ENCODE measurements at places on chromosomes 4 and X. TPM values are rescaled to one million over a fixed set of nuclear protein-coding genes. Genes with fewer than 3 reads are reported as not detected.

UGT2B11 gene
- total RNA-seq = not detected

GPR78 gene
- total RNA-seq = 0.35 TPM

ZNF718 gene
- total RNA-seq = 2.4 TPM

CDX4 gene
- not detected for total RNA-seq

GABRQ gene
- not detected for total RNA-seq

AKAP4 gene
- total RNA-seq = not detected
